Activated naive CD4-positive, alpha-beta T cell (primary cell): ENCODE measurements at places on chromosomes 2 and 18.

- DNase-seq: no peak
These were observed 27.6 kb upstream of the STAT1 start for GRCh38 chr2:191041418-191042161.

DNA sequence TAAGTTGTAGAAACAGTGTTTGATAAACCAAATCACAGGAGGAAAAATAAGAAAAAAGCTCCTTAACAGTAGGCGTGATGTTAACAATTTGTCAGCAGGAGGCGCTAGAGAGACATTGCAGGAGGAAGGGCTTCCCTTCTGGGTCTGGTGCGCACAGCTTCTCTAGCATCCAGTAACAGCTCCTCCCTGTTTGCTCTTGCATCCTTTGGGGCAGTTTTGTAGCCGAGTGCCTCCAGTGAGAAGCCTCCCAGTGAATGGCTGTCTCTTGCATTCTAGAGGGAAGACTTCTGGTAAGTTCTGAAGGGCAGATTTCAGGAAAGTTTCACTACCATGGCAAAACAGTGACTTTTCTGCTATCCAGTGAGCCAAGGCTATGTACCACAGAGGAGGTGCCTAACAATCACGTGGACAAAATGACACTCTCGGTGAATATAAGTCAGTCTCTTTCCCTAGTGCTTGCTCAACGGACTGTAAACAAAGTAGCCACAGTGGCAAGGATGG is 9.5 kb upstream of the ZNF396 start:
- DNase-seq: no peak

DNA sequence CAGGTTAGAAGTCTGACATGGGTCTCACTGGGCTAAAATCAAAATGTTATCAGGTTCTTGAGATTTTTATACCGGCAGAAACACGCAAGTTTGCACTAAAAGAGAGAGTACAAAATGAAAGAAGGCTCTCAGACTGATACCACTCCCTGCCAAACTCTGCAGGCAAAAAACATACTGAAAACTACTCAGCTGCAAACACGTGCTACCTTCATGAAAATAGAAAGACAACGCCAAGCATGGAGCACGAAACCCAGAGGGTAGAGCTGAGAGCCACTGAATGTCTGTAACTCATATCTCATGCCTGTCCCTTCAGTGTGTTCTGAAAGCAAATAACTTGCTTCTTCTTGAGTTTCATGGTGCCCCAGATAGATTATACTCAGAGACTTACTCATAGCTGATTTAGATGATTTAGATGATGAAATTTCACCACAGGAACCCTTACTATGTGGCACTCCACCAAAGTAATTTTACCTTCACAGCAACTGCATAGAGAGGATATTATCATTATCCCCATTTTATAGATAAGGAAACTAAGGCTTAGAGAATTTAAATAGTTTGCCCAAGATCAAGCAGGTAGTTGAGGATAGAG is 313.0 kb upstream of the SLC39A10 start:
- DNase-seq: no peak

GRCh38 chr2:182819412-182819811 is 47.0 kb downstream of the FRZB start:
- DNase-seq: no peak

DNA sequence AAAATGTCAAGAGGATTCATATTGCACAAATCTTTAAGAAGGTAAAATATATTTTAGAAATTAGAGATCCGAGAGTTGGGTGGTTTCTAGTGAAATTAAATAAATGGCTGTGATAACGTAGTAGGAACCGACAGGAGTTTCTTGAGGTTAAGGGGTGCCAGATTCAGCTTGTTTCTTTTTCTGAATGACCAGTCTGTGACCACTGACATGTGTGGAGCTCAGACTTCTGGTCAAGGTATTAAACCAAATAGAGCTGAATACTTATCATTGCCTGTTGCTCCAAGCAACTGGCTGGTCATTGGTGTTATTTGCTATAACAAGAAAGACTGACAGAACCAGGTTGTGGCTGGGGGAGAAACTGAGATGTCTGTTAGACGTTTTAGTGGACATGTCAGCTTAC is 408.2 kb upstream of the HS6ST1 start:
- DNase-seq: no peak

DNA sequence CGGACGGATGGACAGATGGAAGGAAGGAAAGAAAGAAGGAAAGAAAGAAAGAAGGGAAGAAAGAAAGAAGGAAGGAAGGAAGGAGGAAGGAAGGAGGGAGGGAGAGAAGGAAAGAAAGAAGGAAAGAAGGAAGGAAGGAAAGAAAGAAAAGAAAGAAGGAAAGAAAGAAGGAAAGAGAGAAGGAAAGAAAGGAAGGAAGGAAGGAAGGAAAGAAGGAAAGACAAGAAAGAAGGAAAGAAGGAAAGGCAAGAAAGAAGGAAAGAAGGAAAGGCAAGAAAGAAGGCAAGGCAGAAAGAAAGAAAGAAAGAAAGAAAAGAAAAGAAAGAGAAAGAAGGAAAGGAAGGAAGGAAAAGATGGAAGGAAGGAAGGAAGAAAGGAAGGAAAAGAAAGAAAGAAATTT is 162.5 kb upstream of the DNMT3A start:
- DNase-seq: no peak

GRCh38 chr2:229714080-229714735 is at the start of gene DNER:
Gene DNER (minus strand): TSS chr2:229714555. CDS start chr2:229714423, 132 bp downstream.
- DNase-seq: no peak

- DNase-seq: no peak
These were observed 117.7 kb downstream of the MEMO1 start for GRCh38 chr2:31893094-31893493.

DNA sequence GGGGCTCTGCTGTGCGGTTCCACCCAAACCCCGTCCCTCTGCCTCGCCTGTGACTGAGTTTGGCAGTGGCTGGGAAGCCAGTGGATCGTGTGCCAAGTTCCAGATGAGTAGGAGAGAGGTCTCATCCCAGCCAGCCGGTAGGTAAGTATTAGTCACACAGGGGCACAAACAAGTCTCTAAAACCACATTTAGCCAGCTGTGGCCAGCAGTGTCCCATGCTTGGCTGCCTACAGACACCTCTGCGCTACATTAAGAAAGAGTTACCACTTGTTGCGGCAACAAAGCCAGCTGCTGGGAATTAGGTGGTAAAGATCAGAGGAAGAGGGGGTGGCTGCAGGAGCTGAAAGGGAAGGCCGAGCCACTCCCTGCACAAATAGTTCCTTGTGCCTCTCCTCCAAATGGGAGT is 81.2 kb downstream of the GATA6 start:
- no peak for DNase-seq

DNA sequence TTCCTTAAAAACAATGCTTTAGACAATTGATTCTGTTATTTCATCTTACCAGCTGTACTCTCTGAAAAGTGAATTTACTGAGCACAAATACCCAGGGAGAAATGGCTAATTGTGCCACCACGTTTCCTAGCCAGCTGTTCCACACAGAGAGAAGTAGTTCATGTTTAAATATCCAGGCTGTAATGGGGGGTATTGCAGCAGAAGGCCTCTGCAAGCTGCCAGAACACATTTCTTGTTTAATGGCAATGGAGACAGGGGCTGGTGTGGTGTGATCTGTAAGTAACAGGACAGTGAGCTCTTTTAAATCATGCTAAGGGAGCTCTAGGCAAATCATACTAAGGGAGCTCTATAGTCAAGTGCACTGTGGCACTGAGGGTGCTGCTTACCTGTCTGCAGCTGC is 809.2 kb downstream of the CNTNAP5 start:
- no peak for DNase-seq

GRCh38 chr2:96143848-96144480 is 1.3 kb downstream of the DUSP2 start:
- DNase-seq: peak; percentile 21
